ENCODE measurements at places on chromosomes 4 and X.

DNA sequence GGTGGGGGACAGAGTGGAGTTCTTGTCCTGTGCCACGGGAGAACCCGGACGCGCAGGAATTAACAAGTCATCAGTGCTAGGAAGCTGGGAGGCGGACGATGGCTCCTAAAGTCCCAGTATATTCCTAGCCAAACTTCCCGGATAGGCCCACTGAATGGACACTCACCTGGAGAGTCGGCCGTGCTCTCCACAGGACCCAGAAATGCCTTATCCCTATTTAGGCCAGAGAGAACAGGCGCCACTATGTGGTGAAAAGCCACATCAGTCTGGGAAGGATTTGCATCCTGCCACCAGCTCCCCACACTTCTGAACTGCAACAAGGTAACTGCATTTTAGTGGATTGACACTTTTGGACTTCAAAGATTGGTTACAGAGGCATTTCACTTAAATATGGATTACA, 1.1 kb downstream of the CFAP299 start:
- H3K4me1 ChIP-seq, result peaks cover 11% of the 10 kb centered on the region
- H3K27me3 ChIP-seq, result peaks cover 12% of the 10 kb centered on the region
- peak overlapping the region; percentile 75 for H3K4me3 ChIP-seq
- no peaks in the 10 kb centered on the region for H3K36me3 ChIP-seq
- H3K27ac ChIP-seq, result no peak overlapping the region

DNA sequence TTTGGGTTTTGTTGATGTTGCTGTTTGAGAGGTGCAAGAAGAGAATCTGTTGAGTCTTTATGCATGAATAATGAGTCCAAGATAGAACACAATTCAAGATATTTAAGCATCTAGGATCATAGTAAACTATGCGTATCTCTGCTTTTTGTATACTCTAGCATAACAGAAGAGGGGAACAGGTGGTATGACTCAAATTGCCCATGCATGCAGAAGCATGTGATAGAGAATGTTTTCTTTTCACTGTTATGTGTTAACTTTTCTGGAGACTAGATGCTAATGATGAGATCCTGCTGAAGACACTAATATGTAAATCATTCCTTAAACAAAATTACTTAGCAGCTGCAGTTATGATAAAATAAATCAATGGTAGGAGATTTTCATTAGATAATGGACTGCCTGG, 165.3 kb upstream of the FTHL17 start:
- no peaks in the 10 kb centered on the region for H3K36me3 ChIP-seq
- H3K27ac ChIP-seq, result no peak overlapping the region
- no peaks in the 10 kb centered on the region for H3K4me1 ChIP-seq
- peaks cover 5% of the 10 kb centered on the region for H3K27me3 ChIP-seq
- H3K4me3 ChIP-seq, result no peak overlapping the region

DNA sequence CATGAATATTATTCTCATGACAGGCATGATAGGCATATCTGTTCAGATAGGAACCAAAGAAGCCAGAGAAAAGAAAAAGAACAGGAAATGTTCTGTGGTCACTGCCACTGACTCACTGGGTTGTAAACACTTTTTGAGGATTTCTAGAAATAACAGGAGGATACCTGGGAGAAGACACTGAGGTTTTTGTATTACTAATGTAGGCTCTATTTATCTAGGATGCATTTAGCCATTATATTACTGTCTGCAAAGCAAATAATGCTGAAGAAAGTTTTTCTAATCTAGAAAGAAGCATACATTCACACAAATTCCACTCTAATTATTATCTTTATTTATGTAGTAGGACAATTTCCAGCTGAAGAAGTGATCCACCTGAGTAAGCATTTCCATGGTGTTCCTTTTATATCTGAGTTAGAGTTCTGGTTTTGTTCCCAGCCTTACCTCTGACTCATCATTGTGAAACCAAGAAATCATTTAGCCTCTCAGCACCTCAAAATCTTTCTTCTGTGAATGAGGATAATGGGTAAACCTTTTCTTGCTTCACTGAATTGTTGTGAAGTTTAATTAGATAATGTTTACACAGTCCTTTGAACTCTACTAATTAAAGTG, 40.2 kb upstream of the EPGN start:
- no peaks in the 10 kb centered on the region for H3K36me3 ChIP-seq
- H3K4me3 ChIP-seq, result no peak overlapping the region
- no peaks in the 10 kb centered on the region for H3K4me1 ChIP-seq
- no peaks in the 10 kb centered on the region for H3K27me3 ChIP-seq
- no peak overlapping the region for H3K27ac ChIP-seq

DNA sequence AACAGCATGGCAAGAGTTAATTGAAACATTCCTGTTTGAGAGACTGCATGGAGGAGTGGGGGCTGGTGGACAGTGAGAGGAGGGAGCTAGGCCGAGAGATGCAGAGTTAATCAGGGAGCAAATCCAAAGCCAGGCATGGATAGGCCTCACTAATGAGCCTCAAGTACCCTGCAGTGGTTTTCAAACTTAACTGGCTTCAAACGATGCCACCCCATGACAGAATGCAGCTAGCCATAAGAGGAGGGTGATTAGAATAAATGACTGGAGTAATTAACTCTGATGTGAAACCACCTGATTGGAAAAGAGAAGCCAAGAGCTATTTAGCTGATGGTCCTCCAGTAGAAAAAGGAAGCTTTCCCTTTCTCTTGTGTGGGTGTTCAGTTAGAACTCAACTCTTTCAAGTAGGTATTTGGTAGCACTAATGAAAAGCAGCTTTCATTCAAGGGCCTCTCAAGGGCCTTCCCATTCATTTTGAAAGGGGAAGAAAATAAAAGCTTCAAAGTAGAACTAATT, 215.4 kb upstream of the MAB21L2 start:
- no peak for DNase-seq
- H3K4me3 ChIP-seq, result no peak overlapping the region
- H3K36me3 ChIP-seq, result no peaks in the 10 kb centered on the region
- no peaks in the 10 kb centered on the region for H3K27me3 ChIP-seq
- peak overlapping the region; percentile 12 for H3K27ac ChIP-seq

DNA sequence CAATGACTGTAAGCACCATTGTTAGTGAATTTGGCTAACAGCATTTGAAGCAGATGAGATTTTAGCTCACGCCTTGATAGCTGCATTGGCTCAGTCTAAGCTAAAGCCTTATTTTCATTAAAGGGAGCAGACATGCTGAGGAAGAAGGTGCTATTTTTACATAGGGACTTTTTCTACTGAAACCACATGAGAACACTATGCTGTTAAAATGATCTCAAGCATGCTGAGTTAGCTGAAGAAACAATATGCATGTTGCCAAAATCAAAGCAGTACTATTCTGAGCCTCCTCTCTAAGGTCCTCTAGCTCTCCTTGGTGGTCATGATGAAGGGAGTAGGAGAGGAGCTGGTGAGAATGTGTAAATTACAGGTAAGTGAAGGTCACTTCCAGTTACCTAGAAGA, 134.4 kb upstream of the JADE1 start:
- H3K27me3 ChIP-seq, result no peaks in the 10 kb centered on the region
- no peak overlapping the region for H3K27ac ChIP-seq
- DNase-seq, result no peak
- no peaks in the 10 kb centered on the region for H3K36me3 ChIP-seq

- H3K36me3 ChIP-seq, result no peaks in the 10 kb centered on the region
- H3K4me1 ChIP-seq, result no peaks in the 10 kb centered on the region
- no peak overlapping the region for H3K27ac ChIP-seq
- no peak for DNase-seq
- H3K27me3 ChIP-seq, result no peaks in the 10 kb centered on the region
- no peak overlapping the region for H3K4me3 ChIP-seq
Measured at GRCh38 chr4:40736910-40737309, 12.8 kb upstream of the NSUN7 start.

GRCh38 chr4:109801895-109802319, at the start of gene CFI:
TSS of gene CFI (minus strand) at chr4:109801999. CDS start at chr4:109801971, 28 bp downstream.
- no peaks in the 10 kb centered on the region for H3K27me3 ChIP-seq
- no peaks in the 10 kb centered on the region for H3K36me3 ChIP-seq
- peak within 1 kb of the TSS; percentile 22 for H3K27ac ChIP-seq
- peak; percentile 2 for DNase-seq
- H3K4me1 ChIP-seq, result no peaks in the 10 kb centered on the region

- H3K27me3 ChIP-seq, result no peaks in the 10 kb centered on the region
- H3K4me1 ChIP-seq, result peaks cover 11% of the 10 kb centered on the region
- peak overlapping the region; percentile 25 for H3K27ac ChIP-seq
- no peaks in the 10 kb centered on the region for H3K36me3 ChIP-seq
Measured at GRCh38 chrX:154090731-154091130, 6.8 kb downstream of the MECP2 start.

DNA sequence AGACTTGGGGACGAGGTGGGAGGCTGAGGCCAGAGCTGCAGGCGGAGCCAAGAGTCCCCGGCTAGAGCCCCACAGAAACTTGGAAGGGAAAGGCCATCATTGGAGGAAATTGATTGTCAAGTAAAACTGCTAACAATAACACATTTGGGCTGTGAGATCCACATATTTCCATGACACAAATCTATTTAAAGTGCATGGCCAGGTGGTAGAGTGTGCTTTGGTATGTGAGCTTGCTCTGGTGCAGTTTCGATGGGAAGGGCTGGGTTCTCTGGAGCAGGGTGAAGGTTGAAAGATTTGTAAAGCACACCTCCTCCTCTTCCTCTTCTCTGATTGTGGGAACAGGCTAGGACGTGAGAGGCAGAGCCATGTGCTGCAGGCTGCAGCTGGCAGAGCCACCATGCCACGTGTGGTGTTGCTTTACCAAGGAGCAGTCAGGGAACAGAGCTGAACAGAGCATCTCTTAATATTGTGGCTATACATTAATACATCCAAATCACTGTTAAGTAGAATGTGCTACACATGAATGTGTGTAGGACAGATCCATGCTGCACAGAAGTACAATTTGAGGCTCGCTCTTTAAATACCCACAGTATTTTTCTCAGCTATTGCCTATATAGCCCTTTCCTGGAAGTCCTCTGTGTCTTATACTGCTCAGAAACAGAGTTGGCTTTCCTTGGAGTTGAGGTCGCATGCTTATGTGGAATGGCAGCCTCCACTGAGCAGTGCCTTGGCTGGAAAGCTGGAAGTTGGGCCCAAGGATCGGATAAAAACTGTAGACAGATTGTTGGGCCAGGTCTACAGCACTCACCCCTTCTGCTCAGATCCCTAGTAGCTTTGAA, 37.7 kb downstream of the FHDC1 start:
- H3K27me3 ChIP-seq, result no peaks in the 10 kb centered on the region
- no peaks in the 10 kb centered on the region for H3K4me1 ChIP-seq
- H3K27ac ChIP-seq, result no peak overlapping the region
- peaks cover 37% of the 10 kb centered on the region for H3K36me3 ChIP-seq

DNA sequence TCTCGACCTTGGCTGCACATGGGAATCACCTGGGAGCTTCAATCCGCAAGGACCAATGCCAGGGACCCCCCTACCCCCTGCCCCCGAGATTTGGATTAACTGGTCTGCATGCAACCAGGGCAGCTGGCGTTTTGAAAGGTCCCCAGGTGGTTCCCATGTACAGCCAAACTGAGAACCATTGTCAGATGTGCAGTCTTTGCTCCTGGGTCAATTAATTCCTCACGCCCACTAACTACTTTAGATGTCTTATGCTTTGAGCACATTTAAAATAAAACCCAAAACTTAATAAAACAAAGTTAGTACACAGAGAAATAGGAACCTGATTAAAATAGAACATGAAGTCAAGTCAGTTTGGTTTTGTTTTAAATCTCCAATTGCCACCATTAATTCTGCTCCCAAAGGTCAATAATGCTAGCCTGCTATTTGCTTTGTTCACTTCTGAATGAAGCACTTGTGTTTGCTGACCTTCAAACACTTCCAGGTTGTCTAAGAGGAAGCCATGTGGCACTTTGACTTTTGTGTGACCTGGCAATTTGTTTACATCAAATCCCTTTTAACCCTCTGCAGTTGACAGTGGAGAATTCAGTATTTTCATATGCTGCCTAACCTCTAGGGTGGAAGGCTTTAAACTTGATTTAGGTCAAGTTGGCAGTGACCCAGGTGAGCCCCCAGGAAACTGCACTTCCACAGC, 27.2 kb upstream of the TMSB4X start:
- H3K4me1 ChIP-seq, result no peaks in the 10 kb centered on the region
- peaks cover 5% of the 10 kb centered on the region for H3K27me3 ChIP-seq
- H3K4me3 ChIP-seq, result no peak overlapping the region
- no peak for DNase-seq

DNA sequence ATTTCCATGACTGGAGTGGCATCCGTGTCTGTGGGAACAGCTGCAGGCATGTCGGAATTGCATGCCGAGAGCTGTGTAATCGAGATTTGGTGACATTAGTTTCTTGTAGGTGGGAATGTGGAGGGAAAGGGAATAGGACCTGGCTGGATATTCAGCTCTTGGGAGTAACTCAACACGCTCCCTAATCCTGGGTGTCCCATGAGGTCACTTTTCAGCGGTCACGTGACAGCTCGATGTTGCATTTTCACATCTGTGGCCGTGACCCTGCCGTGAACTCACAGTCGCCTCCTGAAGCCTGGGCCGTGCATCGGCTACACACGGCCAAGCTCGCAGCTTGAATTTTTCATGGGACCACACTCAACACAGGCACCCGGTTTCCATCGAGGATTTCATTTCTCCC, 25.8 kb upstream of the PSAPL1 start:
- H3K27me3 ChIP-seq, result no peaks in the 10 kb centered on the region
- no peak overlapping the region for H3K27ac ChIP-seq
- no peak for DNase-seq
- H3K36me3 ChIP-seq, result peaks cover 3% of the 10 kb centered on the region
- H3K4me1 ChIP-seq, result peaks cover 55% of the 10 kb centered on the region

DNA sequence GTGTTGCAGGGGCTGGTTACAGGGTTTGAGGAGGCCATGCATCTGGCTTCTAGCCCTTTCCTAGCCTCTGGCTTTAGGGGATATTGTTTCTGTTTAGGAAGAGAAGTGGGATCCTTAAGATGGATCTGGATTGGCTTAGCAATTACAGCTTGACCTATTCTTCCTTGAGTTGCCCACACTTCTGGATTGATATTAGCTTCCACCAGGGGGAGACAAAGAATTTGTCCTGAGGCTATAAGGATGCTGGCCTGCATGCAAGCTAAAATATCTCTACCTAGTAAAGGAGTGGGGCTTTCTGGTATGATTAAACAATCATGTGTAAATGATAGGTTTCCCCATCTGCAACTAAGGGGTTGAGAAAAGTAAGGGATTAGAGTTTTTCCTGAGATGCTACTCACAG, 117.2 kb downstream of the TEX13C start:
- no peak for DNase-seq
- no peak overlapping the region for H3K27ac ChIP-seq
- no peak overlapping the region for H3K4me3 ChIP-seq
- no peaks in the 10 kb centered on the region for H3K36me3 ChIP-seq
- H3K4me1 ChIP-seq, result no peaks in the 10 kb centered on the region
- no peaks in the 10 kb centered on the region for H3K27me3 ChIP-seq

DNA sequence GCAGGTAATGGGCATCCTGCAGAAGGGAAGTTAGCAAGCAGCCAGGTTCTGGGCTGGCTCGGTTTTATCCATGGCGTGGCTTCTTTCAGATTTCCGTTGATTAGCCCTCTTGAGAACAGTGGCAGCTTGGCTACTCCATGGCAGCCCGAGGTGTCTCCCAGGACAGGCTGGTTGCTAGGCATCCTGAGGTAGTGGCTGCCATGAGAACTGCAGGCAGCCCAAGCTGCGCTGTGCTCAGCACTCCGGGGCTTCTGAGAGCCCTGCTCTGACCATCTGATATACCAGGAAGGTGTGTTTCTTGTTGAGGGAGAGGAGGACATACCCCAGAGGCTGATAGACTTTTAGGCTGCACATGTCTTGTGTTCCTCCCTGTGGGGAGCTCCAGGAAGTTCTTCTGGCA, 253.4 kb upstream of the CASK start:
- no peaks in the 10 kb centered on the region for H3K36me3 ChIP-seq
- no peak overlapping the region for H3K27ac ChIP-seq
- no peaks in the 10 kb centered on the region for H3K4me1 ChIP-seq
- DNase-seq, result no peak

- H3K4me1 ChIP-seq, result no peaks in the 10 kb centered on the region
- no peaks in the 10 kb centered on the region for H3K36me3 ChIP-seq
- no peak for DNase-seq
Measured at GRCh38 chr4:35106091-35106734, 1138.1 kb downstream of the ARAP2 start.
